ENCODE measurements at places on chromosomes 11 and 22.

- DNase-seq: no peak
Observed at GRCh38 chr11:57633394-57634070, 16.2 kb downstream of the YPEL4 start.

- no peak for DNase-seq
Observed at GRCh38 chr22:49921508-49922278, 3.3 kb downstream of the CRELD2 start.

GRCh38 chr22:42425337-42425988, 6.7 kb downstream of the NFAM1 start:
- no peak for DNase-seq

DNA sequence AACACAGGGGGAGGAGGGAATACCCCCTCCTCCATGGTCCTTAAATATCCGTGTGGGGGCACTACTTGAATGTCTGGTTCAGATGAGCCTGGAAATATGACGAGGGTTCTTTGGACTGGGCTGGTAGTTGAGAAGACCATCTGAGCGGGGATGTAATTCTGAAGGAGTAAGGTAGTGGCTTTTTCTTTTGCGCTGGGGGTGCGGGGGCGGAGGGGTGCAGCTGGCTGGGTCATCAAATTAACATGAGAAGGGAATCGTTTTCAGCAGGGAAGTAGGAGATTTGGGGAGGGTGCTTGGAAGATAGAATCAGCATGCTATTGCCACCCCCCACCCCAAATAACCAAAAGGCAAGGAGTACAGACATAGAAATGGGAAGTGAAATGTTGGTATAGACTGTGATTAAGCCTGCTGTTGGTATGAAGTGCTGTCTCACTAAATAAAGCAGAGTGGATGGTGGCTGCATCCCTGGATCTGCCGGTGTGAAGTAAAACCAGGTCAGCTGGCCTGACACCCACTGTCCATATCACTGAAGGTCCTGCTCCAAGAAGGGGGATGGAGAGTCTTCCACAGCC, 121.9 kb upstream of the HSD17B12 start:
- DNase-seq: no peak

DNA sequence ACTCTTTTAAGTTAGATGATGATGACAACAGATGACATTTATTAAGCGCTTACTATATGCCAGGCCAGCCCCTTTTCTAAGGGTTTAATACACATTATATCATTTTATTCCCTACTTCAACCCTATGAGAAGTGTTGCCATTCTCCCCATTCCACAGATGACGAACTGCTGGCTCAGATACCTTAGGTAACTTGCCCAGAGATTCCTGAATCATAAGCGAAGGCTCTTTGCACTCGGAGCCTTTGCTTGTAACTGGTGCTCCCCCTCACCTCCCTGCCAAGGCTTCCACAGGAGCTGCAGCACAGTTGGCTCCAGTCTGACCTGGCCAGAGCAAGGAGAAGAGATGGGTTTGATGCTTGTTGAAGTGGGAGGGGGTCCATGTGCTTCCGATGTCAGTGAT, 43.0 kb downstream of the DBX1 start:
- DNase-seq: no peak

DNA sequence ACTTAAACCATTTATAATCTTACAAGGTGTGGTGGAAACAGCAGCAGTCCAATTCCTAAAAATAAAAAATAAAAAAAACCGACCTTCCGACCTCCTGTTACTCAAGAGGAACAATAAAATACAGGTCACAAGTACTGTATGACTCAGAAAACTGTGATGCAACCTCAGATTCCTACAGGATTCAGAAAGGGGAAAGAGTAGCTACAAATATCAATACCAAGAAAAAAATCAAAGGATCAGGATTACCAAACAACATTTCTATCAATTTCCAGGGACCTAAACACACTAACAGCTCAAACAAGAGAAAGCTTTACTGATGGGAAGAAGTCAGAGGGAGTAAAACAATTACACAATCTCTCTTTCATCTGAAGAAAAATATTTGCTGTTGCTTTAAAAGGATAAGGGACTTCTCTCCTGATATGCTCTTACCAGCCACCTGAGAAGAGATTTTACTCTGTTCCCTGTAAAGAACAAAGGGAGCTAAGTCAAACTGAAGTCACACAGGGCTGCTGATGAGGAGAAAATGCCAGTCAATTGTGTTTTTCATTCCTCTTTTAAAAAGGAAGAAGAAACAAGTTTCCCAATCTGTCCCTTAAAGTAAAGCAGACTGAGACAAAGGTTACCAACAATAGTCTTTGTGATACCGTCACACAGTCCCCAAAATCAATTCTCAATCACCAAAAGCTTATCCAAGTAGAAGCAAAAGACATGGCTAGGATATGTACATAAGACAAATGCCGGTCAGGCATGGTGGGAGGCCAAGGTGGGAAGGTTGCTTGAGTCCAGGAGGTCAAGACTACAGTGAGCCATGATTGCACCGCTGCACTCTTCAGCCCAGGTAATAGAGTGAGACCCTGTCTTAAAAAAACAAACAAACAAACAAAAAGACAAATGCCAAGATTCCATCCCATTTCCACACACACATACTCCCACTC, 39.3 kb downstream of the AMBRA1 start:
- DNase-seq: no peak
